MG63 (cell line): ENCODE measurements at places on chromosomes 7 and 10. TPM values are rescaled to one million over a fixed set of nuclear protein-coding genes. Genes with fewer than 3 reads are reported as not detected.

DNA sequence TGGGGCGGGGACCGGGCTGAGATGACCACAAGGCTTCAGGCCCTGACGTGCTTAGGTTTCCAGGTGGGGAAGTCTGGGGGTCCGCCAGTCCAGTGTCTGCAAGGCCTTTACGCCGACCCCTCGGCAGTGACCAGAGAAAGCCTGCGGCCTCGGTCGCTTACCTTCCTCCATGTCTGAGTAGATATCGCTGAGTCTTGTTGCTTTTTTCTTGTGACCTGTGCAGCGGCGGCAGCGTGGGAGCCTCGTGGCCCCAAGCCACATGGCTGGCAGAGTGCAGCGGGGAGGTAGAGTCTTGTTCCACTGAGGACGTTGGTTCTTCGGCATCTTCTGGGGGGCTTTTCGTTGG is 329 bp downstream of the NOLC1 start:
- peak; percentile 31 for DNase-seq

STAG3 gene
- total RNA-seq, result 0.13 TPM in 1 of 2 replicates, not detected in the other

CLDN4 gene
- total RNA-seq, result not detected in 2 replicates

- DNase-seq, result no peak
Observed at GRCh38 chr10:129259128-129259815, 207.8 kb upstream of the MGMT start.

GRCh38 chr7:577741-578370 is 58.2 kb upstream of the PDGFA start:
- no peak for DNase-seq

SPDYE1 gene
- total RNA-seq, result not detected in 2 replicates

DNA sequence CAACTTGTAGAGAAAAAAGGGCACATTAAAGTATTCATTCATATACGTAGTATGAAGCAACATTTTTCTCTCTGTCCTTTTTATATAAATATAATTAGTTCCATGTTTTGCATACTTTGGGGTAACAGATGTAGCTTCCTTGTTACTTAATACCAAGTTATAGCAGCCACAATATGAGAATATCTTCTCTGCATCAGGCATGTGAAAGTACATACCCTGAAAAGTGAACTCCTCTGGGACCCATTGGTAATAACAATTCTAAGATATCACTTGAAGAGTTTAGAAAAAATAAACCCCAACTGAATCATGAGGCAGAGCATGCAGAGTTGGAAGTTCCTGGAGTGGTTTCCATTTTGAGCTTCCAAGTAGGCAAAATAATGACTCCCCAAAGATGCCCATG is 2.4 kb upstream of the CRPPA start:
- no peak for DNase-seq

GRCh38 chr10:124705381-124705740 is 38.8 kb downstream of the FAM53B start:
- DNase-seq, result no peak

FAM25C gene
- 4.6 TPM in 1 of 2 replicates, not detected in the other for total RNA-seq

GRCh38 chr10:96642973-96643372 is 56.2 kb upstream of the TM9SF3 start:
- peak; percentile 43 for DNase-seq

DNA sequence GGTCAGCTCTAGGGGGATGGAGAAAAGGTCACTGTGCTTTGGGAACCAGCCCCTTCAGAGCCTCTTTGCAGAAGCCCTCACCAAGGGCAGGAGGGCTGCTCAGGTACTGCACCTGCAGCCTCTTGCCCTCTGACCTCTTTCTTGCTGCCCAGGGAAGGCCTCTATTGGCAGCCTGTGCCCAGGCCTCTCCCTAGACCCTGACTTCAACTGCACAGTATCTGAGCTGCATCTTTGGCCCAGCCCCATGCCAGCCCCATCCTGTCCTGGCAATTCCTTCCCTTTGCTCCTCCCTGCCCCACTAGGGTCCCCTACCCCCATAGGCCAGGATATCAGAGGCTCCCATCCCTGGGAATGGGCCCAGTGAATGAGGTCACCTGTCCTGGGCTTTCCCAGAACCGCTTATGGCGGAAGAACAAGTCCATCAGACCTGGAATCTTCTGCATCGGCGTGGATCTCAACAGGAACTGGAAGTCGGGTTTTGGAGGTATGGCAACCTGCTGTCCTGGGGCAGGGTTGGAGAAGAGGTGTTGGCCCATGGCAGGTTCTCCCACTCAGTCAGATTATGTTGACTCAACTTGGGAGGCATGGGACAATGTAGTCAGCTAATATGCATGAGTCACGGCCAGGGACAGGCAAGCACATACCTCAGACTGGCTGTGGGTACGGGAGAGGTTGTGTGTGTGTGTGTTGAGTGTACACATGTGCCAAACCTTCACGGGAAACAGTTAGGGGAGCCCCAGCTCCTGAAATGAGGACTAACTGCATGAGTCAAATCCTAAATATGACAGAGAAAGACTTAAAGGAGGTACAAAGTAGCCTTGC is 17.1 kb upstream of the CPA1 start:
- peak; percentile 92 for DNase-seq

SH2D4B gene
- total RNA-seq, result not detected in 2 replicates

GRCh38 chr10:100192350-100192749 is 6.5 kb upstream of the ERLIN1 start:
- no peak for DNase-seq

ST8SIA6 gene
- total RNA-seq, result not detected in 2 replicates

ATOH7 gene
- not detected in 2 replicates for total RNA-seq

ADAM22 gene
- total RNA-seq, result not detected in 2 replicates
